T-helper 1 cell (primary cell): ENCODE measurements at places on chromosomes 11 and 22.

GRCh38 chr11:117092951-117093590, 5.2 kb downstream of the SIK3 start:
- no peak for DNase-seq

- DNase-seq: no peak
Observed at GRCh38 chr11:27018902-27019529, 21.6 kb upstream of the BBOX1 start.

DNA sequence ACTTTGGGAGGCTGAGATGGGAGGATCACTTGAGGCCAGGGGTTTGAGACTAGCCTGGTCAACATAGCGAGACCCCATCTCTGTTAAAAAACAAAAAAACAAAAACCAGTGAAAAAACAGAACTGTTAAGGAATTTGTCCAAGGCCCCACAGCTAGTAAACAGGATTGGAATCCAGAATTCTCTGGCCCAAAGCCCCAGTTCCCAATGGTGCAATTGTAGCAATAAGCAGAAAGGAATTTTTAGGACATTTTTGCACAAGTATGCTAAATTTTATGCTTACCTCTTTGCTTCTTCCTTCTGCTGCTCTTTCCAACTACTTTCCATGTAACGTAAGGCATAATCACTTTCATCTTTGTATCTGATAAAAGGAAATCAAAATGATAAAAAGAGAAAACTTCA, 11.6 kb downstream of the MISFA start:
- DNase-seq: no peak

- peak; percentile 56 for DNase-seq
Observed at GRCh38 chr11:113305440-113306336, 8.7 kb upstream of the TTC12 start.
